ENCODE measurements at places on chromosomes 1 and 21. TPM values are rescaled to one million over a fixed set of nuclear protein-coding genes. Genes with fewer than 3 reads are reported as not detected.

- no peak for DNase-seq
Observed at GRCh38 chr1:223271085-223271781, 92.7 kb downstream of the SUSD4 start.

DNA sequence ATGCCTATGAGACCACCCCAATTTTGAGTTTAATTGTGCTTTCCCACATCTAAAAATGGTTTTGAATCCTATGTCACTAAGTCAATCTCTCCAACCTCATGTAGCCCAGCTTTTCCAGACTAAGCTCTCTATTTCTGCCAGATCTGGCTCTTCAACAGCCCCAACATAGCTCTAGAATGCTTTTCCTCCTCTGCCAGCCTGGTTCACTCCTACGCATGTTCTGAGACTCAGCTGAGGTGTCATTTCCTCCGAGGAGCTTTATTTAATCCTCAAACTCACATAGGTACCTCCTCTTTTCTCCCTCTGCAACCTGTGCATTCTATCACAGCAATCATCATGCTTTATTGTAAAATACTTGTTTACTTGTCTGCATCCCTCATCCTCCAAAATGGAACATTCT, 517.8 kb upstream of the BEND5 start:
- no peak for DNase-seq

Gene OR2AJ1
- total RNA-seq, result not detected

Gene DNAJC6
- 9.4 TPM for total RNA-seq
